Omental fat pad (tissue), 4 donors: ENCODE measurements at places on chromosomes 3 and 15. TPM values are rescaled to one million over a fixed set of nuclear protein-coding genes. Genes with fewer than 3 reads are reported as not detected.

Gene PLA2G4E
- total RNA-seq = not detected

Gene SCAP
- 83.2 TPM for total RNA-seq

Gene WDR93
- 0.28 TPM for total RNA-seq

Gene SAMD7
- total RNA-seq = not detected

Gene NXPE3
- 6.5 TPM for total RNA-seq

Gene IL17RB
- total RNA-seq = 1.7 TPM

Gene GPR15
- total RNA-seq = not detected

Gene SNX22
- total RNA-seq = not detected

Gene MCF2L2
- 0.31 TPM for total RNA-seq

Gene TRIM42
- total RNA-seq = not detected

Gene HTR3E
- total RNA-seq = not detected

Gene ALPK3
- total RNA-seq = 3.1 TPM

Gene STXBP5L
- not detected for total RNA-seq

Gene CHDH
- total RNA-seq = 2.6 TPM

Gene UROC1
- total RNA-seq = not detected

Gene IL16
- 45.8 TPM for total RNA-seq

Gene CYP19A1
- total RNA-seq = 16.2 TPM

Gene QARS1
- 172 TPM for total RNA-seq

Gene CKMT1A
- total RNA-seq = 3.8 TPM

Gene C2CD4A
- 0.09 TPM for total RNA-seq

Gene LDHAL6B
- not detected for total RNA-seq

Gene GP5
- total RNA-seq = not detected

Gene HCLS1
- 129 TPM for total RNA-seq

Gene MAP2K5
- 7.2 TPM for total RNA-seq

Gene MORC1
- not detected for total RNA-seq

Gene ZBTB47
- 49.6 TPM for total RNA-seq

Gene PDZRN3
- total RNA-seq = 47.4 TPM

Gene CGNL1
- 7.0 TPM for total RNA-seq

Gene ZNF860
- total RNA-seq = 0.37 TPM

Gene MGA
- total RNA-seq = 35.2 TPM
